ENCODE measurements at places on chromosomes 13 and 19.

GRCh38 chr13:113275387-113275786 lies 21.7 kb upstream of the LAMP1 start:
- DNase-seq = peak; percentile 51

DNA sequence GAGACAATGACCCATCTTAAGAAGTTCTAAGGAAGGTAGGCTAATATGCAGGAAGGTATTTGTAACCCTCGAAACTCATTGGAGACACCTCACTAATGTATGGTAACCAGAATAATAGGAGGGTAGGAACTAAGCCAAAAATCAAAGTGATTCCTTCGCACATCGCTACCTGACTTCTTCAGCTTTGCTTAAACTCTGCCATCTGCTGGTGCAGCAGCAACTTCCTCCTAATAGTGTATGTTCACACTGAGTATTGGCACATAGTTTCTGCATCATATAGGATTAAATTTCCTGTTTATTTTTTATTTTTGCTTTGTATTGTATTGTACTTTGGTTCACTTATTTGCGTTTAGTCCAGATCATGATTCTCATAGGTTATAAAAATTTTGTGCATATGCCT lies 676.2 kb downstream of the GPC5 start:
- DNase-seq = no peak

DNA sequence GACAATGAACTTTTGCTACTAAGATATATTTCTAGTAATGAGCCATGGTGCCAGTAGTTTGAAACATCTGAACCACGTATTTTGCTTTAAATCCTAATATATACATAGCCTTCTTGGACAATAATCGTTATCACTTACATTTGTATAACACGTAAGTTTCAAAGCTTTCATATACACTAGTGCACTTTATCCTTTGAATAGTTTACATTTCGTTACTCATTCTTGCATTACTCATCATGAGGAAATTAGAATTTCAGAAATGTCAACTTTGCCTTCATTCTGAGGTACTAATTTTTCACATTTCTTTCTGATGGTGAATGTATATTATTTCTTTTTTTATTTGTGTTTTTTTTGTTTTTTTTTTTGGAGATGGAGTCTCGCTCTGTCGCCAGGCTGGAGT lies 5.8 kb downstream of the KBTBD7 start:
- peak; percentile 29 for DNase-seq

- DNase-seq = peak; percentile 76
Measured at GRCh38 chr19:38388349-38389100, at the start of gene SPRED3. TSS of gene SPRED3 (plus strand) at chr19:38388697. CDS start at chr19:38390303, 1,606 bp downstream.

DNA sequence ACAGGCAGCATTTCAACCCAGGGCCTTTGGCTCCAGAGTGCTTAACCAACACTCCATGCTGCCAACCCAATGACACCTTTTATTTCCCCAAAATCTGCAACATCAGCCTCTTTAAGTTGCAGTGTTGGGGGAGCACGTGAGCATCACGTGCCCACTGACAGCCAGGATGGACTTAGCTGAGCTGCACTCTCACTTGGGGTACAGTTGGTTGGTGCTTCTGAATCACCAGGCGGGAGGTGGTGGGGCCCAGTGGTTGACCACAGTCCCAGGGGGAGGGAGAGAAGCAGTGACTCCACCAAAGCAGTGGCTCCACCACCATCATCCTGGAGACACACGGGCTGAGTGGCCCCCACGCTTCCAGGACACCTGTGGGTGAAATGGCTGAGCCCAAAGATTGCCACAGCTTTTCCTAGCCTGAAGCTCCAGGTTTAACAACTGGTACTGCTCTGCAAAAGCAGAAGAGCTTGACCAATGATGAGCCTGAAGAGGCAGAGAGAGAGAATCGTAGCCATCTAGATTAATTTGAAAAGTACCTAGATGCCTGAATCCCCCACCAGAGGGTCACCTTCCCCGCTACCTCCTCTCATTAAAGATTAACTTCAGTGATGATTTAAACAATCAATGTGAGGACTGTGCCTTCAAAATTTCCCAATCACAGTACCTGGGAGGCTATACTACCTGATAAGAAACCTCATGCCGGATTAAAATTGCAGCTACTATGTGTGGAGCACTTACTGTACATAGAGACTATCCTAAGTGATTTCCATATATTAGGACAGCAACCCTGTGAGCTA lies 193.8 kb downstream of the FOXO1 start:
- no peak for DNase-seq
